Esophagus squamous epithelium (tissue), 5 donors: ENCODE measurements at places on chromosomes 12 and 14.

GRCh38 chr12:46187023-46187422 lies 81.8 kb downstream of the SLC38A1 start:
- no peak for DNase-seq

GRCh38 chr14:64823305-64823861 lies 56.3 kb downstream of the SPTB start:
- DNase-seq = no peak

GRCh38 chr14:101813833-101814232 lies 52.3 kb downstream of the PPP2R5C start:
- DNase-seq = no peak

- DNase-seq = no peak
These were observed 17.8 kb downstream of the OLR1 start for GRCh38 chr12:10154145-10154496.

GRCh38 chr12:7344833-7345606 lies 41.1 kb downstream of the ACSM4 start:
- DNase-seq = no peak

DNA sequence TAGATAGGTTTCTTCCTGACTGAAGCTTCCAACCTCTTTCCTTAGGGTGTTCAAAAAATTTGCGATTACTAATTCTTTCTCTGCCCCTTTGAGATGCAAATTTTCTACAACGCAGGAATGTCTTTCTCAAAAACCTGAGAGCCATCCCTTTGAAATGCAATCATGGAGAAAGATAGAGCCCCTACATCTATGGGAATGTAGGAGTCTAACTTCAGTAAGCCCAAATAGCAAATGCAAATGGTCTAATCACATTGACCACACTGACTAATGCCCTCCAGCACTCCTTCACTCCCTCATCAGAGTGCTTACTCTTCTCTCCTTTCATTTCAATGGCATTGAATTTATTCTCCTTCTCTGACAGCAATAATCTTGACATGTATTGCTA lies 107.1 kb downstream of the SLC6A15 start:
- DNase-seq = no peak

GRCh38 chr14:69755784-69756183 lies 11.2 kb upstream of the SRSF5 start:
- DNase-seq = no peak

- DNase-seq = no peak
These were observed 283.8 kb downstream of the PAWR start for GRCh38 chr12:79406993-79407392.

- no peak for DNase-seq
These were observed 25.4 kb upstream of the PWP1 start for GRCh38 chr12:107660235-107660634.

DNA sequence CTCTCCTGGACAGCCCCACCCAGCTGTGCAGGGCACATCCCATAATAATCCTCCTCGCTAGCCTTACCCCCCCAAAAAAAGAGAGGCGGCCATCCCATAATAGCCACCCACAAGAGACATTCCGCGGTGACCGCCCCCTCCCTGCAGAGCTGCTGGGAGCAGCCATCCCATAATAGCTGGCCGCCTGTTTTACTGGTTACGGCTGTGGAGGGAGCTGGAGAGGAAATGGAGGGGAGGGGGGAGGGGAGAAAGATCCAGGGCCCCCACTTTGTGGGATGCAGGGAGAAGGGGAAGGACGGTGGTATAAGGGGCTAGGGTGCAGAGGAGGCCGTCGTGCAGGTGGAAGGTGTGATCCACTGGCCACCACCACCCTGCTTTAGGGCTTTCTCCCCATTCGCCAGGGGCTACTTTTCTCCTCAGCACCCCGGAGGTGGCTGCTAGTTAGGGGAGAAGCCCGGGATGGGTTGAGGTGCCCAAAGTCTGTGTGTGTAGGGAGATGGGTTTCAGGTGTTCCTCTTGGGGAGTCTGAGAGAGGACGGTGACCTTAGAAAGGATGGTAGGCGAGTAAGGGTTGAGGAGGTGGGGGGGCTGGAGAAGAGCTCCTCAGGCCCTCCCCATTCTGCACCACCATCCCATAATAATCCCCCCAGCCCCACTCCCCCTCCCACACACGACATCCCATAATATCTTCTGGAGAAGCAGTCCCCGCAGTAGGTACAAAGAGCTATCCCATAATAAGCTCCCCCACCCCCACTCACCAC lies 6.0 kb upstream of the CHD4 start:
- no peak for DNase-seq

DNA sequence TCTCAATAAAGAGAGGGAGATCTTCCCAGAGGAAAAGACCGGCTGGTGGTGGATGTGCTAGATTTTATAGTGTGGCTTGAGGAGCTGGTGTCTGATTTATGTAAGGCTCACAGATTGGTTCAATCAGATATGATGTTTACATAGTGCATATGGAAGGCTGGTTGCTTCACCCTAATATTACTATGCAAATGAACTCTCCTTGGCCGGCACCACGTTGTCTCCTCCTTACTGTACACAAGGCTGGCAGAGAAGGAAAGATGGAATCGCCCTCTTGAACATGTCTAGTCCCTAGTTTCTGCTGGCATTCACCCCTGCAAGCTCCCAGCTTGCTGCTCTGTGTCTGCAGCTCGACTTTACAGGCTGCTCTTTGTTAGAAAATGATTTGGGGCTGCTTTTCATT lies 8.9 kb downstream of the FAM186A start:
- DNase-seq = no peak

DNA sequence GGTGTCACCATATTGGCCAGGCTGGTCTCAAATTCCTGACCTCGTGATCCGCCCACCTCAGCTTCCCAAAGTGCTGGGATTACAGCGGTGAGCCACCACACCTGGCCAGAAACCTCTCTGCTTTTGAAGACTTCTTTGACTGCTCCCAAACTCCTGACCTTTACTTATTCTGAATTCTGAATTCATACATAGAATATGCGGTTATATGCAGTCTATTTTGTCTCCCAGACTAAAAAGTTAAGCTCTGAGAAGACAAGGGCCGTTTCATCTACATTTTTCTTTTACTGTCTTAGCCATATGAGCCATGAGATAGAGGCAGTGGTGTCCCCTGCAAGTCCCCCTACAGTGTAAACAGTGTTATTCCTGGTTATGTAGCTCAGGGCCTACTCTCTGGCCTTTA lies 179.3 kb downstream of the NTF3 start:
- DNase-seq = no peak

DNA sequence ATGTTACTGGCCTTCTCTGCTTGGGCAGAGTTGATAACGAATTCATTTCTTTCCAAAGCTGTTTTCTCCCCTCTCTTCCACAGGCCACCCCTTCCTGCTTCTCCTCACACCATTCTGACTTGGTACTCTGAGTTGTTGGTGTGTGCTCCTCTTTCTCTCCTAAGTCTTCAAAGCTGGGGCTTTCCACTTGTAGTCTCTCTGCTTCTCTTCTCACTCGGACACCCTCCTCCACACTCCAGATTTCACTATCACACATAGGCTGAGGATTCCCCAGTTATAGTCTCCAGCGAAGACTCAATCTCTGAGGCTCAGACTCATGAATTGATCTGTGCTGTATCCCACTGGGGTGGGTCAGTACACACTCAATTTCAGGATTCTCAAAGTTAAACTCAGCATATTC lies 201.0 kb downstream of the SSPN start:
- no peak for DNase-seq

DNA sequence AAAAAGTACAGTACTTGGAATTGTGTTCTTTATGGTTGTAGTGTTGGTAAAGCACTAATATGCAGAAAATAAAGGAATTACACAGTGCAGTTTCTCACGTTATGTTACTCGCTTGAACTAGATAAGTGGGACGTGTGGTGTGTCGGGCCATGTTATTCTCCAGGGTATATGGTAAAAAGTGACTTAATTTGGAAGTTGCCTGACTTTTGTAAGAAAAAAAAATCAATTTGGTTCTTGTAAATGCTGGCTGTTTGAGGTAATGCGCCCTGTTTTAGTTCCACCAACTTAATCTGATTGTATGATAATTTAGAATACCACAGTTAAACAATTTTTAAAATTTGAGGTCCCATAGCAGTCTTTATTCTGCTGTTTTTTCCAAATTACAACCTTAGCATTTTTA lies 4.1 kb downstream of the ARF6 start:
- no peak for DNase-seq

- no peak for DNase-seq
These were observed 338.2 kb upstream of the DDHD1 start for GRCh38 chr14:53491256-53491883.

DNA sequence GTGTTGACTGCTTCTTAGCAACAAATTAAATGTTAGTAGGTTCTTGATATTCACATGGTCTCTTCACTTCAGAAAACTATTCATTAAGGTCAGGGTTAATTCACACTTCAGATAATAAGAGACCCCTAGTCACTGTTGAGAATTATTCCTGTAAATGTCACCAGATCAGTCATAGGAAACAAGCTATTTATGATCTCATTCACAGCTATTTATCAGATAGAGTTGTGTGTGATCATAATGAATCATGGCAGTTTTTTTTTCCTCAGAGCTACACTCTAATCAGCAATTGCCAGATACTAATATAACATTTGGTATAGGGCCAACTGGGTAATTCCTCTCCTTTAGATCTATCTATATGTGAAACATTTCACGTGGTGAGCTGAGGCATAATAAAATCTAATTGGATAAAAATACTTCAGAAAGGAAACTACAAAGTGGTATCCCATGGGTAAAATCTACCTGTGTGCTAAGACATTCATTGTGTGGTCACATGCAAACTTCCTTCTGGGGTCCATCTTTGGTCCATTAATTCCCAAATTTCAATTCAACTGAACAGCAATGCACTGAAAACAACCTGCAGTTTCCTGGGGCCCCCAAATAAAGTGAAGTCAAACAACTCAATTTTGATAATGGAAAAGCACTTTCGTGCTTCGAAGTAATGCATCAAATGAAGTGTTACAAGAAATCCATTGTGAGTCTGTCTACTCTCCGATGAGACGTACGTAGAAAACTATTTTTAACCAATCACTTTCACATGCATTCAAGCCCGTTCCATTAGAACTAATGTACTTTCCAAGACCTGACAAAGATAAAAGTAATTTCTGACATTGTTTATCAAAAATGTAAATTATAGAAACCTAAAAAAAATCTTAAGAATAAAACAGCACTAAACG lies 197.0 kb downstream of the ACSS3 start:
- no peak for DNase-seq

GRCh38 chr14:53019406-53019805 lies 68.6 kb upstream of the FERMT2 start:
- no peak for DNase-seq

DNA sequence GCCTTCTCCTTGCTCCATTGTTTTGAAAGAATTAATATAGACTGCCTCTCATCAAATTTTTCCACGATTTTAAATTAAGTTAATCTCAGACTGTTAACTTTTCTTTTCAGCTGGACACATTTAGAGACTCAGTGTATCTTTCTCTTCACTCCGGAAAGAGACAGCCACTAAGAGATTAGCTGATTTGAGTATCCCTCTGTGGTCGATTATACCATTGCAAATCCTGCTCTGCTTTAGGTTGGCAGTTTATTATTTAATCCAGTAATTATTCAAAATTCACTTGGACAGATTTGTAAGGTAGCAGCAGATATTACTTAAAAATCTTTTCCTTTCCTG lies 588 bp upstream of the TWF1 start:
- no peak for DNase-seq

DNA sequence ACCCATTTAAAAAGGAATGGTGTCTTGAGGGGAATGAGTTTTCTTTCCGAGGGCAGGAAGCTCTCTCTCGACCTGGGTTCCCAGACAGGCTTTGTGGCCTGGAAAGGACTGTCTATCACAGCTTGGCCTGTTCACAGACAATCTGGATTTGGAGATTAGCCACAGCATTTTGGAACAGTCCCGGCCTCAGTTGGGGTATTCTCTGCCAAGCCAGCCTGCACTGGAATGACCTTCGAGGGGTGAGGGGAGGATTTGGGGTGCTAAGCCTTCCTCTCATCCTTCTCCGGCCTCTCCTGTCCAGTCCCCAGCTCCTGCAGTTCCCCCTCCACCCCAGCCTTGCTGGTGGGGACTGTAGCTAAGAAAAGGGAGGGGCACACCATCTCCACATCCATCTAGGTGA lies 13.0 kb downstream of the TBX5 start:
- DNase-seq = no peak

DNA sequence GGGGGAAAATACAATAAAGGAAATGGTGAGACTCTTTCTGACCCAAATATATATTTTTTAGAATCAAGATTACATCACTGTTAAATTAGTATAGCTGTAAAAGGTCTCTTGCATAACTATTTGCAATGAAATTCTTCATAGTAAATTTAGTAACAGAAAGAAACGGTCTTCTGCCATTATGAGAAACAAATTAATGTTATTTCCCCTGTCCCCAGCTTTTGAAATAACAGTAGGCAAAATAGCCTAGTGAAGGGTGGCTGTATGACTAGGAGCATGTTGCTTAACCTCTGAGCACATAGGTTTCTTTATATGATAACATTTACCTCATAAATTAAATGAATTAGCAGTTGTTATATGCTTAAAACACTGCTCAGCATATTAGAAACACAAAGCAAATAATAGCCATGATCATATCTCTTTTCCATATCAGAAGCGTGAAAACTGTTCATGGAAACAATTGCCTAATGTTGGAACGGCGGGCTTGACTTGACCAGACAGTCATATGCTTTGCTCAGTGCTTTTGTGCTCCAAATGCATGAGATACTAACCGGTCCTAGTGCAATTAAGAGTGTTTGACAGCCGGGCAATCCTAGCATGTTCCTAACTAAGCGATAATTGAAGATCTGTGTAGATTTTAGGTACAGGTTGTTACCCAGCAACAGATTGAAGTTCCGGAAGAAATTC lies 24.0 kb downstream of the BHLHE41 start:
- DNase-seq = no peak

DNA sequence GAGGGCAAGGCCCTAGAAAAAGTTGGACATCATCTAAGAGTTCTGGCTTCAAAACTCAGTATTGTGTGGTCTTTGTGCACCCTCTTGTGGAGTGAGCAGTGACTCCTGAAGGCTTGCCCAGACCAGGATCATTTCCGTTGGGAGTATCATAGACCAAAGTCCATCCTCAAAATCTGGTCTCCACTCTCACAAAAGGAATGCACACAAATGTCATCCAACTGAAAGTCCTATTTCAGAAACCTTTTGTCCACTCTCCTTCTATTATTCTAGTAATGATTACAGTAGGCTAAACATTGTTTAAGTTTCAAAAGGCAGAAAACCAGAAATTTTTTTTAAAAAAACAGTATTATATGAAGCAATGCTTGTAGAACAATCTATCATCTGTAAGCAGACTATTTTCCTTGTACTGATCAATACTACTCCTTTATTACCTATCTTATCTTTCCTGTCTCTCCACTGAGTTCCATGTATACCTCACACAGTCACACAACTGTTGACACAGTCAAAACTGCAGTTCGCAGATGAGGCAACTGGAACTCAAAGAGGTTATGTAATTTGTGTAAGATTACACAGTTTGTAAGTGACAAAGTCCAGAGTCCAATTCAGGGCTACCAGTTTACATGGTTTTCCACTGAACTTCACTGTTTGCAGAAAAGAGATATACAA lies 41.4 kb downstream of the COX16 start:
- DNase-seq = no peak

DNA sequence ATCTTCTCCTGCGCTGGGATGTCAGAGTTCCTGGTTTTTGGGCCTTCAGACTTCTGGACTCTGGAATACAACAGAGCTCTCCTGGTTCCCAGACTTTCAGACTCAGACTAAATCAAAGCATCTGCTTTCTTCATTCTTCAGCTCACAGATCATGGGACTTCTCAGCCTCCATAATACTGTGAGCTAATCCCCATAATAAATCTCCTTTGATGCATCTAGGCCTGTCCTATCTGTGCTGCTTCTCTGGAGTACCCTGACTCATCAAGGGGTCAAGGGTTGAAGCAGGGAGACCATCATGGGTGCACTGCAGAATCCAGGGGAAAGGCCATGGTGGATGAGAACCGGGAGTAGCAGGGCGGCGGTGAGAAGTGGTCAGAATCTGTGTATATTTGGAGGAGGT lies 1094.1 kb upstream of the TMEM132C start:
- DNase-seq = no peak
